ENCODE measurements at places on chromosomes 2 and 18.

- no peak for DNase-seq
These were observed 177.5 kb downstream of the MTCL1 start for GRCh38 chr18:8882632-8883408.

DNA sequence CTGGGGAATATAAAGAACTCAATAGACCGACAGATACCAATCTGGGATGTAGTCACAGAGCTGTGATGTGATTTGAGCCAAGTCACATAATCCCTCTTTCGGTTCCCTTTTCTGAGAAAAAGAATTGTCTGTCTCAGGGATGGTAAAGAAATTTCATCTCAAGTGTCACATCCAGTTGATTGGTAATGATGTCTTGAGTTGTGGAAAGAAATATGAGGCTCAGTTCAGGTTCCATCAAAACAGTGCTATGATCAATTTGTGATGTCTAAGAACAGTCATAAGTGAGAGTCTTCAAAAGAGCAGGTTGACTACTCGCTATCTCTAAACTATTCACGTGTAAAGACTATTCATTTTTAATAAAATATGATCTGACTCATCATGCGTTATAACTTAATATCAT, 223.3 kb downstream of the METTL4 start:
- no peak for DNase-seq

DNA sequence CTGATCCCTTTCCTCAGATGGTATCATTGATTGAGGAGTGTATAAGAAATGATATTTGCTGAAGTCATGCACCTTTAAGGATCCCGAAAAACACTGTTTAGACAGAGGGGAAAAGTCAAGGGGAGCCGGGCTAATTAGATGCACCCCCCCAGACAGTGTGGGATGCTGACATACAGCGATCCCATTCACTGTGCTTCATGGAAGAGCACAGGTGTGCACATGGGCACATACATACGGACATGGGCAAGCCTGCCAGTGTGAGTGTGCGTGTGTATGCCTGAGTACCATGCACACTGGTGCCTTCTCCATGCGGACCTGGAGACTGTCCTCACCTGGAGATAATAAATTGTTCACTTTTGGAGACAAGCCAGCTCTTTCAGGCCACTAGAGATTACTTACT, 22.6 kb downstream of the MEIS1 start:
- no peak for DNase-seq

- DNase-seq, result no peak
These were observed 24.5 kb downstream of the BCL2L11 start for GRCh38 chr2:111145103-111145760.

GRCh38 chr2:204228169-204228886, 291.8 kb downstream of the ICOS start:
- no peak for DNase-seq

- DNase-seq, result no peak
These were observed 45.5 kb downstream of the TBC1D8 start for GRCh38 chr2:101105654-101106053.

All from memory B cell (primary cell).